ENCODE measurements at places on chromosomes 6 and 20.

DNA sequence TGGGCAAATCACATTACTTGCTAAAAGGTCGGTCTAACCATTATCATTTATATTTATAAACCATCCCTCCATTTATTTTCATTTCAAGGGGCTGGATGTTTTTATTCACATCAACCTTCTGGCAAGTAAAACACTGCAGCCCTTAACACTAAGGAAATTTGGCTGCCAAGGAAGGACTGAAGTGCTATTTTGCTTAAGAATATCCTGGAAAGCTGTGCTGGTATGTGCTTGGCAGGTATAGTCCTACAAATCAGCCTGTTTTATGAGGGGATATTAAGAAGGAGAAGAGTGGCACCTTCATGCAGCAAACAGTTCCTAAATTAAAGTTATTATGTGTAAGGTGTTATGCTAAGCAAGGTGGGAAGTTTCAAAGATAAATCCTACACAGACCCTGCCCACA, 9.8 kb downstream of the PHACTR2 start:
- DNase-seq, result no peak

DNA sequence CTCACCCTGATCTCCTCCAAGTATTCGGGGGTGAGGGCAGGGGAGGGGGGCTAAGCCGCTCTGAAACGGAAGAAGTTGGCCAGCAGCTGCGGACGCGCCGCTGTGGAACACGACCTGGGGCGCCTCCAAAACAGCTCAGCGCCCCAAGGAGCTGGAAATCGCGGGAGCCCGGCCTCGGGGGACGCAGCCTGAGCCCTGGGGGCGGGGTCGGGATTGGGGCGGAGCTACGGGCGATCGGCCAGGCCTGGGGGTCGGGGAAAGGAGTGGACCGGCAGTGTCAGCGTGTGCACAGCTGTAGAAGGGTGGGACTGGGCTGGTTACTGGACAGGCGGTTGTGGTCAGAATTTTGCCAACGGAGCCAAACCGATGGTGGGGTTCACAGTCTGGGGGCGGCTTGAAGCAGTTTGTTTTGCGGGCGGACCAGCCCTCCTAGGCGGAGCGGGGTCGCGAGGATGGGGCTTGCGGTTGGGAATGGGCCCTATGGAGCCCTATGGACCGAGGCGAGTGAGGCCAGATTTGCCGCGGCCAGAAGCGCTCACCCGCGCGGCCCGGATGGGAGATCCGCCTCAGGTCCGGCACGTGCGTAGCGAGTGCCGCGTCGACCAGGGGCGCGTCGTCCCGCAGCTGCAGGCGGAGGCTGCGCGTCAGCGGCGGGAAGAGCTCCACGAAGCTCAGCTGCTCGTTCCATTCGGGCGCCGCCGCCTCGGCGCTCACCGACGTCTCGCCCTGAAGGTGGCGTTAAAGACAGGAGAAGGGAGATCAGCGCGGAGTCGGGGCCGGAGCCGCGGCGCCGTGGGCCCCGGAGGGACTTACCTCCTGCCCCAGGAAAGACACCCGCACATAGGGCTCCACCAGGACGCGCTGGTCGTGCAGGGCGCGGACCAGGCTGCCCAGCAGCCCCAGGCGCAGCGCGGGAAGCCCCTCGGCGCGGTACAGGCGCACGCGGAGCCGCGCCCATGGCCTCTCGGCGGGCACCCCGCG, 14.3 kb upstream of the SPAG4 start:
- peak; percentile 92 for DNase-seq

DNA sequence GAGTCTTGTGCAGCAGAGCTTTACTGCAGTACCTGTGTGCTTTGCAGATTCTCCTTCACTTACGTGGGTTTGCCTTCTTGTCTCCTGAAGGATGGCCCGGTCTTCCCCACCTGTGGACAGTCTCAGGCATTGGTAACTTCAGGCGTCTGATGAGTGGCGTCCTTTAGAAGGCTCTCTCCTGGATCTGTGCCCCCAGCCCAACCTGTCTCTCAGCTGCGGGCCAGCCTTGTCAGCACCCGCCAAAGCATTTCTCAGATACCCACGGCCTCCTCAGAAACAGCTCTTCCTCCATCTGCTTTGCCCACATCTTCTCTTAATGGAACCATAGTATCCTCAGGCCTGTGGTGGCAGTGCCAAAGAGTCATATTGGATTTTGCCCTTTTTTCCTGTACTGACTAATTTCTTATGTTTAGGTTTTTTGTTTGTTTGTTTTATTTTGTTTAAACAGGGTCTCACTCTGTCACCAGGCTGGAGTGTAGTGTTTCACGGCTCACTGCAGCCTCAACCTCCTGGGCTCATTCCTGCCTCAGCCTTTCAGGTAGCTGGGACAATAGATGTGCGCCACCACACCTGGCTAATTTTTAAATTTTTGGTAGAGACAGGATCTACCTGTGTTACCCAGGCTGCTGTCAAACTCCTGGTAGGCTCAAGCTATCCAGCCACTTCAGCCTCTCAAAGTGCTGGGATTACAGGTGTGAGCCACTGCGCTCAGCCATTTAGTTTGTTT, 96.6 kb downstream of the ARID1B start:
- peak; percentile 34 for DNase-seq

GRCh38 chr20:49786668-49787370, 25.8 kb upstream of the SLC9A8 start:
- DNase-seq, result no peak

GRCh38 chr6:156844089-156844488, 66.9 kb downstream of the ARID1B start:
- no peak for DNase-seq

DNA sequence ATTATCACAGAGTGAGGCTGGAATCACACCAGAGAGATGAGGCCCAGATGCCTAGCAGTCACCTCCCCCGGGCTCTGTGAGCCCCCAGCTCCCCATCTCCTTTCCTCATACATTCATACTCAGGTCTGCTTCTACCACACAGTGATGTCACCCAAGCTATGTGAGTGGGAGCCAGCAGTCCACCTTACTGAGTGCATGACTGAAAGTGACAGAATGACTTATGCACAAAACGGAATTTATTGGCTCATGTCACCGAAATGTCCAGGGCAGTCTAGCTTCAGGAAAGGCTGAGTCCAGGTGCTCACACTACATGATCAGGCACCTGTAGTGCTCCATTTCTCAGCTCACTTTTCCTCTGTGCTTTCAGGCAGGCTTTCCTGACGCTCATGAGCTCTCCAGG, 36.7 kb upstream of the CCN6 start:
- no peak for DNase-seq

- peak; percentile 85 for DNase-seq
These were observed 90.0 kb upstream of the ARID1B start for GRCh38 chr6:156686995-156687788.

DNA sequence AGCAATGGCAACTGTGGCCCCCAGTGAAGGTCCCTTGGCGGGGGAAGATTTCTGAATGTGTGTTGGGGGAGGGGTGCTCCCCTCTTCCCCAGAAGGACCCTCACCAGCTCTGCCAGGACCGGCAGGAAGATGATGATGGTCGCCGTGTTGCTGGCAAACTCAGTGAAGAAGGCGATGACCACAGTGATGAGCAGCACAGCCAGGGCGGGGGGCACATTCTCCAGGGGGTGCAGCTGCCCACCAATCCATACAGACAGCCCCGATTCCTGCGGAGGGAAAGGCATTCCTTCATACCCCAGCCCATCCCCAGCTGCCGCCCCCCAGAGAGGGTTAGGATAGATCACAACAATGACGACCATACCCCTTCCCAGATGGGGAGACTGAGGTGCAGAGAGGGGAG, 15.7 kb upstream of the OCSTAMP start:
- DNase-seq, result no peak

DNA sequence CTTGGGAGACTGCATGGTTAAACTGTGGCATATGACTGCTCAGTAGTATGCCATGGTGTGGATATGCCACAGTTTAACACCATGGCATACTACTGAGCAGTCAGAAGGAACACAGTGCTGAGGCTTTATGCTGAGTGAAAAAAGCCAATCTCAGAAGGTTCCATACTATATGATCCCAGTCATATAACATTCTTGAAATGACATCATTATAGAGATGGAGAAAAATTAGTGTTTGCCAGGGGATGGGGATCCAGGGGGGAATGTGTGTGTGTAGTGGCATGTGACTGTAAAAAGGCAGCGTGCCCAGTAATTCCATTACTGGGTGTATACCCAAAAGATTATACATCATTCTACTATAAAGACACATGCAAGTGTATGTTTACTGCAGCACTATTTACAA, 85.8 kb downstream of the FOXF2 start:
- DNase-seq, result no peak

- no peak for DNase-seq
These were observed 355.3 kb downstream of the RNF144B start for GRCh38 chr6:18742406-18742805.

GRCh38 chr6:34475238-34475682, 9.4 kb downstream of the PACSIN1 start:
- no peak for DNase-seq

GRCh38 chr6:132669690-132670291, 10.8 kb upstream of the TAAR1 start:
- DNase-seq, result no peak

DNA sequence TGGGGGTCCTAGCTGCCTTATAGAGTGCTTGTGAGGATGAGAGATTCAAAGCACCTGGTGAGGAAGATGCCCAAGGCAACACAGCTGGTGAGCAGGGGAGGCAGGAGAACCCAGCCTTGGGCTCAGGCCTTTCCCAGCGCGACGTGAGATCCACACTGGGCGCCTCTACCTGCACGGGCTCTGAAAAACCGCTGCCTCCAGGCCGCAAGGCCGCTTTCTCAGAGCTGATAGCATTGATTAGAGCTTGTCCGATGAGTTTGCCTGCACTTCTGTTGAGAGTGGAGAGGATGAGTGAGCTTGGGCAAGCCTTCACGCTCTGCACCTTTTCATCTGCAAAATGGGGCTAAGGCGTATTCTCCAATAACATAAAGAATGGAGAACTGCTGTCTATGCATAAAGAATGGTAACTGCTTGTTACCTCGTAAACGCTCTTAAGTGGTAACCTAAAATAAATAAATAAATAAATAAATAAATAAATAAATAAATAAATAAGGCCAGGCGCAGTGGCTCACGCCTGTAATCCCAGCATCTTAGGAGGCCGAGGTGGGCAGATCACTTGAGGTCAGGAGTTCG, 916 bp downstream of the PABPC1L start:
- DNase-seq, result peak; percentile 74

- no peak for DNase-seq
These were observed 9.6 kb upstream of the NRM start for GRCh38 chr6:30700340-30700739.

GRCh38 chr20:49320460-49320859, 42.6 kb upstream of the ZNFX1 start:
- peak; percentile 91 for DNase-seq
